Right atrium auricular region (tissue), 2 donors: ENCODE measurements at places on chromosomes 7 and 10. TPM values are rescaled to one million over a fixed set of nuclear protein-coding genes. Genes with fewer than 3 reads are reported as not detected.
A peak's percentile ranks its signal among the peaks of the same experiment; 100 is the strongest.

GRCh38 chr10:1966712-1967376, 229.5 kb upstream of the ADARB2 start:
- DNase-seq = no peak

GRCh38 chr10:31961277-31962074, 32.8 kb upstream of the ARHGAP12 start:
- no peak for DNase-seq

- no peak for DNase-seq
These were observed 229.3 kb upstream of the MEOX2 start for GRCh38 chr7:15915686-15916293.

DNA sequence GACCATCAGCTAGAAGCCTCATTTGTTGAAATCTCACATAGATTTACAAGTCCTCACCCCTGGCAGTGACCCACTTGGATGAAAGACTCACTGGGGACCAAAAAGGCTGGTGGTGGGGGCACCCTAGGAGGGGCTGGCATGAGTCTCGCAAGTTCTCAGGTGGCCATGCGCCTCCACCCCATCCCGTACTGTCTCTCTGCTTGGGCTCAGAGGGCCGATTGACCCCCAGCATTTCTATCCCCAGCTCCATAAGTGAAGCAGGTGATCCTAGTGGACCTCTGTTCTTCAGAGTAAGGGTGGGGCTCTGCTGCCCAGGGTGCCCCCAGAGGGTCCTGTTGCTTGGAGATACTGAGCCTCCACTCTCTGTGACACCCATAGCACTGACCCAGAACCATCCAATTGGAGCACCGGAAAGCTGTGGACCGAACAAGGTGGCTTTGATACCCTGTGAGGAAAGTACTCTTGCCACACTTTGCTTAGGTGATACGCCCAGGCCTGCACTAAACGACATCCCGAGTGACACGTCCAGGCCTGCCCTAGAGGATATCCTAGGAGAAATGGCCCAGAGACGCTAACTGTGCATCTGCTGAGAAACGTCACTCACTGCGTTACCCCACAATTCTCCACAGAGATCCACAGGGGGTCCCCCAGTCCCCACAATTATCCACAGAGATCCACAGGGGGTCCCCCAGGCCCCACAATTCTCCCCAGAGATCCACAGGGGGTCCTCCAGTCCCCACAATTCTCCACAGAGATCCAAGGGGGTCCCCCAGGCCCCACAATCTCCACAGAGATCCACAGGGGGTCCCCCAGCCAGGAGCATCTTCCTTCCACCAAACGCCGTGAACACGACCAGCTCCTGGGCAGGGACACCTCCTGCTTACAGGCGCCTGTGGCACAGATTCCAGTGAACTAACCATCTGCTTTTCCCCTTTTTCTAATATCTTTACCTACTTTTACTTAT, 262.9 kb downstream of the PTPRN2 start:
- peak; percentile 26 for DNase-seq

GRCh38 chr10:12489806-12490205, 140.5 kb downstream of the CAMK1D start:
- no peak for DNase-seq

- no peak for DNase-seq
These were observed 33.8 kb downstream of the VOPP1 start for GRCh38 chr7:55538538-55538937.

DNA sequence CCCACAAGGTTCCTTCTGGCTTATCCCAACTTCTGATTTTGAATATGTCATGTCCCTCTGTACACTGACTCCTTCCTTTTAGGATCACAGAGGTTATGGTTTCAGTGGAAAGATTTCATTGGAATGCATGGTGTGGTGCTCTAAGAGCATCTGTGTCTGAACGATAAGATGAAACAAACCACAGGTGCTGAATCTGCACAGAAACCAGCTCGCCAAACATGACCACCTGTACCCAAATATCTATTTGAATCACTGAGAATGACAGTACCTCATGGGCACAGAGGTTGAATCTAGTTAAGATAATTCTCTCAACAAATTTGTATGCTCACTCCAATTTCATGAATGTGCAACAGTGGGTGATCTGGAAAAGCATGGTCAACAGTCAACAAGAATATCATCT, 105.3 kb downstream of the DGKI start:
- no peak for DNase-seq

DNA sequence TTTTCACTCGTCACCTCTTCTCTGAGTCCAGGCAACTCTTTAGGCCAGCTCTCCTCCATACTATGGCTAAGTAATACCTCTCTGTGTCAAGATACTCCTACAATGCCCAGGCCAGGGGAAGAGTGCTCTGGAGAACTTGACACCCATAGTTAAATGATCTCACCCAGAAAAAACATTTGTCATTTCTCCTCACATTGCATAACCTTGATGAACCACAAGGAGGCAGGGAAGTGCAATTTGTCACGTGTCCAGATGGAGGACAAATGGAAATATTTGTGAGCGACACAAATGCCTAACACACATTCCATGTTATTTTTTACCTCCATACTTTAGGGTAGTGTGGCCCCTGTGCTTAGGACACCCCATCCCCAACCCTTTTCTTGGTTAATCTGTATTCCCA, 78.3 kb downstream of the HTR7 start:
- DNase-seq = no peak

DNA sequence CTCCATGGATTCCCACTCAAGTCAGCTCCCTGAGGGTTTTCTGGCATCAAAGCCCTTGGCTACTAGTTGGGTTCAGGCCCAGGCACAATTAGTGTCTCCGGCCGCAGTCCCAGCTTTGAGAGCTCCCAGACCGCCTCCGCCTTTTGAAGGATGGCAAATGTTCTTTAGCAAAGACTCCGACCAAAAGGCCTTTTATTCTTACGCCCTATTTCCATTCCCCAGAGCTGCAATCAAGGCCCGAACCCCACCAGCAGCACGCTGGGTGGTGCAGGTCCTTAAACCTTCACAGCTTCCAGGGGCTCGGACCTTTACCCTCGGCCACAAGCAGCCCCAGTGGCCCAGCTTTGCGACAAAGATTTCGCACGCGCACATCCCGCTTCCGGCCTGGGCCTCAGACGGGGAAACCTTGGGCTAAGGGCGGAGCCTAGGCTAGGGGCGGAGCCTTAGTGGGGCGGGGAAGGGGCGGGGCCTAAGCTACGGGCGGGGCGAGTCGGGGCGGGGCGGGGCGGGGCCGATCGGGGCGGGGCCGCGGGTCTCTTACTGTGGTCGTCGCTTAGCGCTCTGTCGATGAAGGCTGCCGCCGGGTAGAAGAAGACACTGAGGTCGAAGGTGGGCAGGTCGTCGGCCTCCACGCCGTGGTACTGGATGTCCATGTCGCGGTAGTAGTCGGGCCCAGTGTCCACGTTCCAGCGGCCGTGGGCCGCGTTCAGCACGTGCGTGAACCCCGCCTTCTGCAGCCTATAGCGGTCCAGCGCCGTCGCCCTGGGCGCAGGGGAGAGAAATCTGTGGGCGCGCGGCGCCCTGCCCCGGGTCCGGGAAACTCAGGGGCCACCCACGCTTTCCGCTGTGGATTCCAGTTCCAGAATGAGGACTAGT, 68.0 kb upstream of the SAMD8 start:
- DNase-seq = no peak

GRCh38 chr10:55163388-55163979, 362.5 kb upstream of the PCDH15 start:
- DNase-seq = no peak

GRCh38 chr7:150402671-150403321, 23.7 kb downstream of the ZNF775 start:
- no peak for DNase-seq

GRCh38 chr7:47581804-47582763, at the start of gene TNS3:
Gene TNS3 (minus strand): TSS chr7:47582111. CDS start chr7:47439636, 142,475 bp downstream.
- DNase-seq = no peak

DNA sequence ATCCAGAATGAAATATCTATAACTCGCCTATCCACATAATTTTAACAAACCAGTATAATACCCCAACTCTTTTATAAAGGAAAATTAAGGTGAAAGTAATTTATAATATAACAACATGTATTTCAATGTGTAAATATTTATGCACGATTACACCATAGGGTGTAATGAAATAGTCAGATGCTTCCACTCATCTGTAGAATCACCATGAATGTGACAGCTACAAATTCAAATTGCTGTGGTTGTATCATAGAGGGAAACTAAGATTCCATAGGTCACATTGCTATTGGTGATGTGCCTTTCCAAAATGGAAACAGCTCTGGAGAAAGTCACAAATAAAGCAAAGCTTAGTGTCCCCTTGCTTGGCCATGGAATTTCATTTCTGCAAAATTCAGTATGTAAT, 95.7 kb downstream of the CPED1 start:
- DNase-seq = no peak

DNA sequence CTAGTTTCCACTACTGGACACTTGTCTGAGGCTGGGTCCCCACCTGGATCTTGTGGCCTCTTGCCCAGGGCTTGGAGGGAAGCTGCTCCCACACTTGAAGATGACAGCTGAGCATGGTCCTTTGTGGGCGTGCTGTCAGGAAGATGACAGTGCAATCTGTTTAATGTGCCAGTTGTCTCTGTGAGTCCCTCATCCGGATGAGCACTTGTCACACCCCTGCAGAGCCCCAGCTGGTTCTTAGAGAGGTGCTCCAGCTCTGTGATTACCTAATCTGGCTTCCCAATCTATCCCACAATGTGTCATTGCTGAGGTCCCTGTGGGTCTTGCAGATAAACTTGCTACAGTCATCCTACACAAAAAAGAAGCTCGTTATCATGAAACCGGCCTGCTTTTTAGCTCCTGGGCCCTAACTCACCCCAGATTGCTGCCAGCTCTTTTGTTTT, 34.8 kb upstream of the CCSER2 start:
- DNase-seq = no peak

- DNase-seq = no peak
These were observed 38.1 kb upstream of the ADO start for GRCh38 chr10:62766386-62766785.

DNA sequence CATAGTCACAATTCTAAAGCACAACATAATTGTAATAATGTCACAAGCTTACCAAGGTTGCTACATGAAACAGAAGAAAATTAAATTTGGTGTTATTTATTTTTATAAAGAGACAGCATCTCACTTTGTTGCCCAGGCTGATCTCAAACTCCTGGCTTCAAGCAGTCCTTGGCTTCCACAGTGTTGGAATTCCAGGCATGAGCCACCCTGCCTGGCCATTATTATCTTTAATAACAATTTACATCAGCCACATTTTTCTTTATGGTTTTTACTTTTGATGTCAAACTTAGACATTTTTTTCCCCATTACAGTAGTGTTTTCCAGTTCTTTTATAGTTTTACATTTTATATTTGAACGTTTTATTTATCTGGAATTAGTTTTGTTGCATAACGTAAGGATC, 46.7 kb downstream of the BMPR1A start:
- DNase-seq = no peak

DNA sequence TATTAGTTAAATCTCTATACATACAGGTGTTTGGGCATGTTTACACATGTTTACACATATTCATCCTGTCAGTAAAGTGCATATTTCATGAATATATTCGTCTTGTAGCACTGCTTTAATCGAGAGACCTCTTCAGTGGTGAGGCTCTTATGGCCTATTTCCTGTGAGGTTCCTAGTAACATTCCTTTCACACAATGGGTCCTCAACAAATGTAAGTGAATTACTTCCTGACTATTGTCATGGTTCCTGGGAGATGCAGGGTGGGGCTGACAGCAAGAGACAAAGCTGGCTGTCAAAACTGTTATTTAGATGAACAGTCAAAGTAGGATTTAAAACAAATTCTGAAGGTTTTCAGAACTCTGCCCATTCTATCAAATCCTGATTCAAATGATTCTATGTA, 12.4 kb upstream of the SEMA3A start:
- DNase-seq = no peak

Gene HOXA4
- 1.2 TPM for total RNA-seq

Gene TSPAN13
- 5.1 TPM for total RNA-seq

Gene ACTL6B
- not detected for total RNA-seq

Gene STOX1
- total RNA-seq = 0.26 TPM

Gene PKD2L1
- total RNA-seq = not detected

Gene GDF2
- 0.16 TPM for total RNA-seq

Gene MINDY4
- 8.8 TPM for total RNA-seq

Gene CBLL1
- 31.9 TPM for total RNA-seq

Gene AKR1C8
- total RNA-seq = not detected

Gene PCDH15
- 0.51 TPM for total RNA-seq

Gene CCDC7
- 22.7 TPM for total RNA-seq

Gene PNLIP
- total RNA-seq = not detected
